ENCODE measurements at places on chromosomes 16 and 17.

- no peak for DNase-seq
Measured at GRCh38 chr16:4557973-4558372, 1.8 kb downstream of the C16orf96 start.

- no peak for DNase-seq
Measured at GRCh38 chr16:25959221-25959620, 267.5 kb downstream of the HS3ST4 start.

GRCh38 chr16:1936945-1937479 lies 6.0 kb downstream of the MSRB1 start:
- DNase-seq, result no peak

DNA sequence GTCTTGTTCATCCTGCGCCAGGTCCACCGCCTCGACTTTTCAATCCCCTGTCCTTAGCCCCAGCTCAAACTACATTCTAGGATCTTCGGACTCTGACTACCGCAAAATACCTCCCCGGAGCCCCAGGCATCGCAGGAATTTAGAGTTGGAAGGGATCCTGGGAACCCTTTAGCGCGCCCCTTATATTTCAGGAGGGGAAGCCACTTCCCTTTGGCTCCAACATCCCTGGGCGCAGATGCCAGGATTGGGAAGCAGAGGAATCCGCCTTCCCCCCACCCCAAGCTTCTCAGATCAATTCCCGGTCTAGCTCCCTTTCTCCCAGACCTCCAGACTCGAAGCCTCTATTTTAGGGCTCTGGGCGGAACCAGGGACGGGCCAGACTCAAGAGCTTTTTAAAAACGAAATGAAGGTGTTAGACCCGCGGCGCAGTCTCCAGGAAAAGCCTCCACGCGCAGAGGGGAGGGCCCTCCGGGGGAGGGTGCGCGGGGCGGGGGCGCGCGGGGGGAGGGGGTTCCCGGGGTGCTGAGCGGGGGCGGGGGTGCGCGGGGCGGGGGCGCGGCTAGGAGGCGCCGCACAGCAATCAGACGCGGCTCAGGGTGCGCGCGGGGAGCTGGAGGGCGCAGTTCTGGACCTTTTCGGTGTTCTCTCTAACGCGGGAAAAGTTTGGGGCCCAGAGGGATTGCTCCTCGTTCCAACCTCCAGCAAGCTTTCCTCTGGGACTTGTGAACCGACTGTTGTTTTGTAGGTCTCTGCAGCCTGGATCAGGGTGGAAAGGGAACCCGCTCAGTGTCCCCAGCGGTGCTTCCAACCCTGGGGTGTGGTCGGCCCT lies 1.6 kb downstream of the AHSP start:
- no peak for DNase-seq

- DNase-seq, result no peak
Measured at GRCh38 chr17:15744885-15745284, 12.8 kb downstream of the TBC1D26 start.

- DNase-seq, result peak; percentile 82
Measured at GRCh38 chr16:77212741-77213541, 13.7 kb downstream of the SYCE1L start.

Measured in Caco-2 (cell line).